ENCODE measurements at places on chromosomes 12 and 14.

GRCh38 chr12:92533280-92533890 lies 169.4 kb upstream of the PLEKHG7 start:
- no peak for DNase-seq

DNA sequence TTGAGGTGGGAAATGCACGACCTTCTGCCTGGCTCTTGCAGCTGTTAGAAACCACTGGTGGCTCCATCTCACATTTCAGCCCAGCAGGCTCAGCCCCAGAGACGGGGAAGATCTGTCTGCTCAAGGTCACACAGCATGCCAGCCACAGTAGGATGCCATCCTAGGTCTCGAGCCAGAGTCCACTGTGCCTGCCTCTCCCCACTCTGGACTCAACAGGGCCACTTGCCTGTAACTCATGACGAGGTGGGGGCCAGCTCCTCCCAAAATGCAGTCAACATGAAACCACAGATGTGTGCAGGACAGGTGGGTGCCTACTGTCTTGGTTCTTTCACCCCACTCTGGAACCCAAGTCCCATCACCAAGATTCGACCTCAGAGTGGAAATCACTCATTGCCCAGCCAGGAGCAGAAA lies 23.2 kb downstream of the BCL11B start:
- DNase-seq: no peak

GRCh38 chr12:47034661-47035060 lies 44.8 kb upstream of the PCED1B start:
- DNase-seq: peak; percentile 31

GRCh38 chr12:42912367-42912766 lies 322.8 kb upstream of the PRICKLE1 start:
- no peak for DNase-seq

DNA sequence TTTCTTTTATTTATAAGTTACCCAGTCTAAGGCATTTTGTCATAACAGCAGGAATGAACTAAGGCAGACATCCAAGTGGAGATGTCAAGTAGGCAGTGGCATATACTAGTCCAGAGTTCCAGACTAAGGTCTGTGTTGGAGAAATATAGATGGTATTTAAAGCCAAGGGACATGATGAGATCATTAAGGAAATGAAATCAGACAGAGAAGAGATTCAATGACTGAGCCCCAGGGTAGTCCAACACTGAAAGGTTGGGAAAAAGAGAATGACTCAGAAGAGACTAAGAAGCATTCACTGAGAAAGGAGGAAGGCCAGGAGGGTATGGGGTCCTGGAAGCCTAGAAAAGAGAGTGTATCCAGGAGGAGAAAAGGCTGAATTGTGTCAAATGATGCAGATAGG lies 442.2 kb upstream of the CCDC196 start:
- no peak for DNase-seq

GRCh38 chr12:25423355-25424050 lies 129.6 kb downstream of the LMNTD1 start:
- DNase-seq: no peak

DNA sequence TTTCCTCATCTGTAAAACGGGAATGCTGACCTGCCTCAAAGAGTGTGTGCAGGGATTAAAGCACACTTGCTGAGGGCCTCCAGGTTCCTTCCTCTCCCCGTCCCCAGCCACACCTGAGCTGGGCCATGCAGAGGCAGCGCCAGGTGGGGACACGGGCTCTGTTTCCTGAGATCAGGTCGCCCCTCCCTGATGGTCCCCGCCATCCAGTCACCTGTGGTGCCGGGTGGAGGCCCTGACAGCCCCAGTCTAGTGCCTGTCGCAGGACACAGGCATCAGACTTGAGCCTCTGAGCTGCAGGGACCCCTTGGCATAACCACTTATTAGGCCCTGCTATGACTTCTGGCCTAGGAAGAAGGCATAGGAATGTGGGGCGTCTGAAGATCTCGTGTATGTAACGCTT lies 12.5 kb downstream of the CHGA start:
- DNase-seq: no peak

GRCh38 chr14:65348137-65348536 lies 64.4 kb upstream of the FUT8 start:
- DNase-seq: no peak

DNA sequence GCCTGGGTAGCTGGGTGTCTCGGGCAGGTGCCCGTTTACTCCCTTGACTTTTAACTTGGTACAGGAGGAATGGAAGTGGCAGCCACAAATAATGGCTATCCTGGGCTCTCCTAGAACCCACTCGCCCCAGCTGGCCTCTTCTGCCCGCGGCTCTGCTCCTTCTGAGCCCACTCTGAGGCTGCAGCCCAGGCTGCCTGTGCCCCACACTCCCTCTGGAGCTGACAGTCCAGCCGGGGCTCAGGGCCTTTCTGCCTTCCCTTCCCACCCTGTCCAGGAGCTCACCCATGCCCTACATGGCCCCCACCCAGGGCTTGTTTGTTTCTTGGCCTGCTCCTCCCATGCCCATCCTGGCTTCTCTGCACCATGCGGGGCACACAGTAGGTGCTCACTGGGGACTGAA lies 15.6 kb downstream of the ZNF839 start:
- no peak for DNase-seq

GRCh38 chr12:5114436-5114835 lies 70.8 kb downstream of the KCNA5 start:
- no peak for DNase-seq

DNA sequence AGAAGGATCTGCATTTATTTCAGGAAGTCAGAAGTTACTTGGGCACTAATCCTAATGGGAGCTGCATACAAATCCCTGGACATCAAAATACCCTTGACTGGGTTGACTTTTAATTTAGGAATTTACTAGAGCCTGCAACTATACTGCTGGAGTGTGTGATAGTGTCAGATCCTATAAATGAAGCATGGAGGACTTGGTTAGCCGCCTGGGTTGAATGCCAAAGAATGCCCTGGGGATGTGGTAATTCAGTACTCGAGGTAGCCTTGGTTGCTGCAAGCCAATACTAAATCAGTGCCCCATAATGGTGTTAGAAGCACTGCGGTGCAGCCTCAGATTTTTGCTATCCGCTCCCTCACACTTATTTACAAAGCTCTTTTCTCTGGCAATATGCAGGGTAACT lies 184.9 kb downstream of the CAPZA3 start:
- DNase-seq: no peak

- DNase-seq: no peak
Measured at GRCh38 chr14:102507081-102507856, 2.3 kb downstream of the ANKRD9 start.

DNA sequence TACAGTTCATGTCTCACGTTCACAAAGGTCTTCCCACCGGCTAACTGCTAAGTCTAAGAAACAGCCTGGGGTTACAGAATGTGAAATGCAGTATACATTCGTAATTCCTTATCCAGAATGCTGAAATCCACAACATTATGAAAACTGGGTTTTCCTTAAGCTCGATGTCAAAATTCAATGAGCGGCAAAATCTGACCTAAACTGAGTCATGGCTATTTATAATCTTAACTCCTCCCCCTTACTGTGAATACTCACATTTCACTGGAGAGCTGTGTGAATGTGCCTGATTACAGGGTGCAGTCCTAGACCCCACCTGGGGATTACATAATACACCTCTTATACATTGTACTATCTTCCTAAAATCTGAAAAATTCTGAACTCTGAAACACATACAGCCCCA lies 35.3 kb downstream of the STX2 start:
- DNase-seq: no peak

GRCh38 chr14:61461808-61462275 lies 140.5 kb downstream of the PRKCH start:
- peak; percentile 71 for DNase-seq

DNA sequence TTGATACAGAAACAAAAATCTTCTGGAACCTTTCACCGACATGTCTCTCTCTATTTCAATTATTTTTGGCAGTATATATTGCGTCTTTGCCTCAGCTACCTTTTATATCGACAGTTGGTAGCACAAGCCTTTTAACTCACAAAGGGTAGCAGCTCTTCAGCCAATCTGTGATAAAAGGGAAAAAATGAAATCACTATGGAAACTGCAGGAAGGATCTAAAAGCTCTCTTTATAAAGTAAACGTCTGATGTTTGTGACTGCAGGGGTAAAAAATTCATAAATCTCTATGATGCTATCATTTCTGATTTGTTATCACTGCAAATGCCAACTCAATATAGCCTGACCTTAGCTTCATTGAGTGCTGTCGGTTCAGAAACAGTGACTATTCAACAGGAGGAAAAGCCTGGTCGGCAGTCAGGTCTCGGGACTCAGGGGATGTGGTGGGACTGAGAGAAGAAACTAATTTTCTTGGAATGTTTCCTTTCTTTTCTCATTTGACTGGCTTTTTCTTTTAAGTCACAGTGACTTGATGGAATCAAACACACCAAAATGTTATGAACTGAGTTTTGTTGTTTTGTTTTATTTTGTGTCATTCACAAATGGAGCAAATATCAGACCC lies 5.9 kb upstream of the RMST start:
- no peak for DNase-seq

DNA sequence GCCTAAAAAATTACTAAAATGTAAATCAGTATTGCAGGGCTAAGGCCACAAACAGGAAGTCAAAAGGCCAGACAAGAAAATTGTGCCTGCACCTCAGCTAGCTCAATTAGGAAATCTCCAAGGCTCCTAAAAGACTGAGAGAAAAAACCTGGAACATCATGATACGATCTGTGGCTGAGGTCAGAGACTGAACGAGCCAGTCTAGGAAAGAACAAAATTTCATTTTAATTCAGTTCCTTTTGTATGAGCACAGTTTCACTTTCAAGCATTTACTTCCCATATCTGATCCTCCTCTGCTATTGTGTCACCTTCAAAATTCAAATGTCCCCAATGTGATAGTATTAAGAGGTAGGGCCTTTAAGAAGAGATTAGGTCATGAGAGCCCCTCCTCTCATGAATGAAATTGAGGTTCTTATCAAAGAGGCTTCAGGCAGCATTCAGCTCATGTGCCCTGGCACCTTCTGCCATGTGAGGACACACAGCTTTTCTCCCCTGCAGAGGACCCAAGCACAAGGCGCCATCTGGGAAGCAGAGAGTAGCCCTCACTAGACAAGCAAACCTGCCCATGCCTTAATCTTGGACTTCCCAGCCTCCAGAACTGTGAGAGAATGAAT lies 14.8 kb downstream of the PRKAB1 start:
- DNase-seq: peak; percentile 88

DNA sequence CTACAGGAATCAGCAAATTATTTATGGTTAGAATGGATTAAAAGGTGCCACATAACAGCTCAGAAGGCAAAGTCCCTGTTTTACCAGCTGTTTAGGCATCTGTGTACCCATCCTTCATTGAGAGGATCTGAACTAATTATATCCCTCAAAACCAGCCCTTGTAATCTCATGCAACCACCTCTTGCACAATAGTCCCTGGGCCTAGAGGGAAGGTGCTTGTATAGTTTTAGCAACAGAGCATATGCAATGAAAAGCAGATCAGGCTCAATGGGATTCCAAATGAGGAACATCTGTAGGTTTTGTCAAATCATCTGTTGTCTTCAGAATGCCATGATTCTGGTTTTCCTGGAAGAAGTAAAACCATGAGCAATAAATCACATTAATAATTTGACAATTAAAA lies 26.0 kb upstream of the GLIPR1L2 start:
- peak; percentile 87 for DNase-seq

- DNase-seq: no peak
Measured at GRCh38 chr14:75724414-75725204, 63.6 kb downstream of the TTLL5 start.

DNA sequence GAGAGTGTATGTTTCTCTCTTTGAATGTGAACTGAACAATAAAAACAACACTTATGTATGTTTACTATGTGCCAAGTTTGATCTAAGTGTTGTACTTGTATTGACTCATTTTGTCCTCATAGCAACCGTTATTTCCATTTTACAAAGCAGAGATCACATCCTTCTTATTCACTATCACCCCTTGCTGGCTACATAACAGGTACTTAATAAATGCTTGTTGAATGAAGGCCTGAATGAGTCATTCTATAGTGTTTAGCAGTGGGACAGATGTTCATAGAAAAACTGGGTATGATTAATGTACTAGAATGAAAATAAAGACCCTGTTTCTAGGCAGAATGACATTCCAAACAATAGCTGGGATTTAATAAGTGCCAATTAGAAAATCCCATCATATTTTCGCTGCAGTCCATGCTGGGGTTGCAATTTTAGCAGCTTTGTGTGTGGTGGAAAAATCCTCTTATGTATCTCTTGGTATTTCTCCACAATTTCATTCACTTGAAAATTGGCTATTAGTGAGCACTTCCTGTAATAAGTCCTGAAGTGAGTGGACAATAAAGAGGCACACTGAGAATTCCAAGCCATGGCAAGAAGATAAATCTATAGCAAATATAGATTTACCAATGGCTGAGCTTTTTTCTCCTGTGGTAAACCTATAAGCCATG lies 86.0 kb downstream of the FAR2 start:
- DNase-seq: no peak

GRCh38 chr14:36105401-36105800 lies 71.1 kb downstream of the PTCSC3 start:
- DNase-seq: peak; percentile 64

- no peak for DNase-seq
Measured at GRCh38 chr12:68824597-68825250, 16.7 kb downstream of the MDM2 start.

DNA sequence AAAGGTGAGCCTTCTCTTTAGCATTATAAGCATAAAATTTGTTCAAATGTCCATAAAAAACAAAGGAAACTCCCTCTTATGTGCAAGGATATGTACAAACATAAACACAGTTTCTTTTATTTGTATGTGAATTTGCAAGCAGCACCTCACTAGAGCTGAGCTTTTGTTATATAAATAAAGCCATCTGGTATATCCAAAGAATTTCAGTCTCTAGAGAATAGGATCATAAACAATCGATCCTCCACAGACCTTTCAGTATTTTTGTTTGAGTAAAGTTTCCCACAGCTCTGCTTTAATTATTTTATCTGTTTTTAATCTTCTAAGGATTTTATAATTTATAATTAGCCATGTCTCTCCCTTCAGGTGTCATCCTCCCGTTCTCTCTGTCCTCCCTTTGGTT lies 89.2 kb downstream of the OTOGL start:
- no peak for DNase-seq

DNA sequence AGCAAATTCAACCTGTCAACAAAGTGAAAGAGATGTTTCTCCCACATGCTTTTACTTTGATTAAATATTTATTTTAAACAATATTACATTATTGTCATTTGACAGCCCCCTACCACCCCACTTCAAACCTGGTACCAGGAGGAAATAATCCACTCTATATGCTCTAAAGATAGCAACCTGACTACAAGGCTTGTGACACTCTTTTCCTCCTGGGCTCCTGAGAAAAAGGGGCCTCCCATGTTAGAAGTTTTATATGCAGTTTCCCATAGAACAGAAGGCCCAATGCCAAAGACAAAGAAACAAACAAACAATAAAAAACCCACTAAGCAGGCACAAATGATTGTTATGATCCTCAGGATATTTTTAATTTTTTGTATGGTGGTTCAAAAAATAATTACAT lies 73.6 kb downstream of the RPS29 start:
- DNase-seq: no peak
